OCI-M1 (cell line): ENCODE measurements at places on chromosomes 4 and X.

DNA sequence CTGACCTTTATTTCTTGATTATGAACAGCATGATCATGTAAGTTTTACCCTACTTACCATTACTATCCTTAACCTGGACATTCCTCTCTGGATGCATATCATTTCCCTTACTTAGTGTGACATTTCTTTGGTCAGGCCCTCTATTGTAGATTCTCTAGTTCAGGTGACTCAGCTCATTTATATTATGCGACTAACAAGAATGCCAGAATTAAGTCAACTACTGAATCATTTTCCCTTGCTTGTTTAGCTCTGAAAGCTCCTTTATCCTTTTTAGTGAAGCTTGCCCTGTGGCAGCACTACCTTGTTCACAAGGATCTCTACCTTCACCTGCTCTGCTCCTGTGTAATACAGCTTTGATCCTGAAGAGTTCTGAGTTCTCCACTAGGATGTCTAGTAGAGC lies 15.1 kb upstream of the UGT2B17 start:
- DNase-seq: no peak

DNA sequence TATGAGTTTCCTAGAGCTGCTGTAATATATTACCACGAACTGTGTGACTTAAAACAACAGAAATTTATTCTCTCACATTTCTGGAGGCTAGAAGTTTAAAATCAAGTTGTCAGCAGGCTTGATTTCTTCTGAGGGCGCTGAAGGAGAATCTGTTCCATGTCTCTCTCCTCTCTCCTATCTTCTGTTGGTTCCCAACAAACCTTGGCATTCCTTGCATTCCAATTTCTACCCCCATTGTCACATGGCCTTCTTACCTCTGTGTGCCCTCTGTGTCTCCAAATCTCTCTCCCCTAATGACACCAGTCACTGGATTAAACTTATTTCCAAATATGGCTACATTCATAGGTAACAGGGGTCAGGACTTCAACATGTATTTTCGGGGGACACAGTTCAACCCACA lies 672.7 kb downstream of the RPA4 start:
- DNase-seq: no peak

GRCh38 chr4:113968473-113968872 lies 11.0 kb downstream of the ARSJ start:
- DNase-seq: no peak

- no peak for DNase-seq
Observed at GRCh38 chr4:104436542-104436941, 58.2 kb downstream of the CXXC4 start.

- DNase-seq: peak; percentile 81
Observed at GRCh38 chr4:114807759-114808404, 209.3 kb downstream of the UGT8 start.

GRCh38 chr4:108141213-108141950 lies 27.4 kb downstream of the LEF1 start:
- no peak for DNase-seq

DNA sequence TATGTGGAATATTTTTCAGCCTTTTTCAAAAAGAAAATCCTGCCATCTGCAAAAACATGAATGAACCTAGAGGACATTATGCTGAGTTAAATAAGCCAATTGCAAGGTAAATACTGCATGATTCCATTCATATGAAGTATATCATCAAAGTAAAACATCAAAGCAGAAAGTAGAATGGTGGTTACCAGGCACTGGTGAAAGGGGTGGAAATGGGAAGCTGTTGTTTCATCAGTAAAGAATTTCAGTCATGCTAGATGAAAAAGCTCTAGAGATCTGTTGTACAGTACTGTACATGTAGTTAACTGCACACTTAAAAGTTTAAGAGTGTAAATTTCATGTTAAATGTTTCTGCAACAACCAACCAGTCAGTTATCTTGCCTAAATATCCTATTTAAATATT lies 196.8 kb upstream of the ADGRL3 start:
- DNase-seq: no peak

DNA sequence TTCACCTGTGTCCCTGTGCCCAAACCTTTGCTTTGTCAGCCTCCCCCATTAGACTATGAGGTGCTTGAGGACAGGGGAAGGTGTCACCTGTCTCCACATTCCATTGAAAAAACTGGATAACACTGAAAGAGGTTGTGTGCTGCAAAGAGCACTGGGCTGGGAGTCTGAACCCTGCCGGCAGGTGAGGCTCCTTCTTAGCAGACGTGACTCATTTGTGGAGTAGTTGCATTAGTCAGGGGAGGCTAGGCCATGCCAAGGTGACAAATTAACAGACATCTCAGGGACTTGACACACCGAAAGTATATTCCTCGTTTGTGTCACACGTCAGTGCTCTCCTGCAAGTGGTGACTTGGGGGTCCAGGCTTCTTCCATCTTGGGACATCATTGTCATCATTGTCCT lies 95.9 kb upstream of the STX18 start:
- DNase-seq: no peak

GRCh38 chr4:182307746-182308145 lies 64.5 kb downstream of the TENM3 start:
- DNase-seq: no peak

GRCh38 chrX:150038315-150038714 lies 100.0 kb upstream of the EOLA2 start:
- DNase-seq: no peak

DNA sequence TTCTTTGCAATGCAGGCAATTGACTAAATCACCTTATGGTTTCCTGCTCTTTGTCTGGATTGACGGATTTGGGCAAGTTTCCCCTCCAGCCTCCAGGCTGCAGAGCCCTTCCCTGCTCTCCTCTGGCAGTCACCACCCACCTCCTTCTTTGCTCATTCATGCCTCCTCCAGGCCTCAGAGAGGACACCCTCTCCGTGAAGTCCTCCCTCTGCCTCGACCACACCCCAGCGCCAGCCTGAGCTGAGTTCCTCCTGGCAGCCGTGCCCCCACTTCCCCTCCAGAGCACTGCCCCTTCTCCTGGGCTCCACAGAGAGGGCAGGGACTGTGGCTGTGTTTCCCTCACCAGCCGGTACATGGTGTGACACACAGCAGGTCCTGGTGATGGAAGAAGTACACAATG lies 53.7 kb downstream of the DCTD start:
- no peak for DNase-seq

- DNase-seq: no peak
Observed at GRCh38 chr4:47154816-47155370, 123.5 kb downstream of the GABRB1 start.

DNA sequence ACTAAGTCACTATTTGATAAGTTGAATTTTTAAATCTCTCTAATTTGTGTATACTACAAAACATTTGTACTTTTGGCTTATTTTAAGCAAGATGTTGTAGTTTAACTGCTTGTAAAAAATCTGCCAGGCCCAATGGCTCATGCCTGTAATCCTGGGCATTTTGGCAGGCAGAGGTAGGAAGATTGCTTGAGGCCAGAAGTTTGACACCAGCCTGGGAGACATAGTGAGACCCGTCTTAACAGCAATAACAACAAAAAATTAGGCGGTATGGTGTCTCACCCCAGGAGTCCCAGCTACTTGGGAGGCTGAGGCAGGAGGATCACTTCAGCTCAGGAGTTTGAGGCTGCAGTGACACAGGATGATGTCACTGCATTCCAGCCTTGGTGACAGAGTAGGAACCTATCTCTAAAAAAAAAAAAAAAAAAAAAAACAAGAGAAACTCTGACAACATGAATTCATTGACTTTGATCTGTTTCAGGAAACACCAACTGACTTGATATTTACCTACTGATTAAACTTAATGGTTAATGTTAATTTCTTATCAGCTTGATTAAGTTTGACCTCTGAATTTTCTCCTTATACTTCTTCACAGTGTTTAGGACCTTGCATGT lies 8.9 kb downstream of the FHIP1A start:
- DNase-seq: no peak

- no peak for DNase-seq
Observed at GRCh38 chr4:17780501-17781299, 721 bp downstream of the FAM184B start.

- DNase-seq: no peak
Observed at GRCh38 chrX:10492250-10492649, 128.1 kb downstream of the MID1 start.

GRCh38 chrX:23773601-23774175 lies 9.3 kb upstream of the SAT1 start:
- peak; percentile 61 for DNase-seq

- no peak for DNase-seq
Observed at GRCh38 chr4:1512051-1512737, 106.0 kb upstream of the NKX1-1 start.

- DNase-seq: peak; percentile 71
Observed at GRCh38 chr4:38069271-38069760, 109.1 kb downstream of the PTTG2 start.

DNA sequence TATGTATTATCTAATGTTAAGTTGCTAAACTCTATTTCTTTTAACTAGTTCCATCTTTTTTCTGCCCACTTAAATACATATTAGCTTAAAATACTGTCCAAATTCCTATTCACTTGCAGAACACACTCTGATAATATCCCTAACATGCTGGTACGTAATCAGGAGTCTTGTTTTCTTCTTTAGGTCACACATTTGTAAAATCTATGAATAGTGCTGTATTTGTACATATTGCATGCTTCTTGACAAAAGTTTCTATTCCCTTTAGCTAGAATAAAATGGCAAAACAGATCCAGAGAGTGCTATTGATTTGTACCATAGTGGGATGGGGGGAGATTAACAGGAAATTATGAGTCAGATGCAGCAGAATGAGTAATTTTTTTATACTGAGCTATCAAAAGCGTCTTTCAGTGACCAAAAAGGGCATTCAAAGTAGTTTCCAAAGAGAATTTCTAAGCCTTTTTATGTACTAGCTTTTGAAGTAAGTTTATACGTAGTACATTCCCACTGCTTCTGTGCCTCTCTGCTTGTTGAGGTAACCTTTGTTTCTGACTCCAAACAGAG lies 126.5 kb downstream of the PTPN13 start:
- no peak for DNase-seq

DNA sequence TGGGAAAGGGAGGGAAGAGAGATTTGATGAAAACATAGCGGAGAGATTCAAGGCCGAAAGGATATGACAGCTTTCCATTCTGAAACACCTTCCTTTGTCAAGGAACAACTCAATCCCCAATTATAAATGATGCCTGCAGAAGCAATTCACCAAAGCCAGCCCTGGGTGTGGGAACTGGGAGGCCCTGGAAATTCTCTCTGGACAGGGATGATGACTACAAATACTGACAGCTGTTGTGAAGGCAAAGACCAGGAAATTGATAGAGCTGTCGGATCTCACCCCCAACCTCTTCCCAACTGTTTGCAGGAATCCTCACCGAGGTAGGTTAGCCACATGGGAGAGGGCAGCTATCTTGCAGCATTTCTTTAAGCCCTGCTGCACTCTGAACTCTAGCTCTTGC lies 54.3 kb downstream of the CCDC149 start:
- DNase-seq: no peak

- DNase-seq: no peak
Observed at GRCh38 chr4:22428441-22428840, 87.4 kb downstream of the ADGRA3 start.
